ENCODE measurements at places on chromosomes 3 and 15.
A peak's percentile ranks its signal among the peaks of the same experiment; 100 is the strongest.

GRCh38 chr15:101294731-101295606 is at the start of gene SNRPA1:
TSS of gene SNRPA1 (minus strand) at chr15:101295248. CDS start at chr15:101295178, 70 bp downstream.
- peak; percentile 96 for DNase-seq

GRCh38 chr3:160919942-160920341 is 163.9 kb downstream of the PPM1L start:
- no peak for DNase-seq

DNA sequence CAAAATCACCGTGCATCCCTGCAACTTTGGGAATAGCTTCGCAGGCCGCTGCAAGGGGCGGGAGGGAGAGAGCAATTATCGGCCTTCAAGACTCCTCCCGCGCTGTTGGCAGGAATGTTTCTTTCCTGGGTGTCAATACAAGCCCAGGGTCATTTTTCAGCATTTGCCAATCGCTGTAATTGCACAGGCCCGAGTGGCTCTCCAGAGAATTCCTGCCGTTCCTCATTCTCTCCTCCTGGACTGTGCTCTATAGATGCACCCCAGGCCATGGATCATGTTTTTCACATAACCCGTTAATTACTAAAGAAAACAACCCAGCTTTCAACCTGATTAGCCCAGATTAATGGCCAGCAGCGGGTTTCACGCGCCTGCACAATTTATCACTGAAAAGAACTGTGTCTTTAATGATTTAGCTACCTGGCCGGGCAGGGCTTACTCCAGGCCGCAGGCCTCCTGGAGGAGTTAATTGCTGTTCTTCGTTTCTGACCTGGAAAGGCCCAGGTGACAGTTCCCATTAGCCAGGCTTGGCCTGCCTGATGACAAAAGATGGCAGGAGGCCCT is 144.3 kb downstream of the OPA1 start:
- no peak for DNase-seq

GRCh38 chr3:120072867-120073525 is 21.3 kb downstream of the GSK3B start:
- no peak for DNase-seq

DNA sequence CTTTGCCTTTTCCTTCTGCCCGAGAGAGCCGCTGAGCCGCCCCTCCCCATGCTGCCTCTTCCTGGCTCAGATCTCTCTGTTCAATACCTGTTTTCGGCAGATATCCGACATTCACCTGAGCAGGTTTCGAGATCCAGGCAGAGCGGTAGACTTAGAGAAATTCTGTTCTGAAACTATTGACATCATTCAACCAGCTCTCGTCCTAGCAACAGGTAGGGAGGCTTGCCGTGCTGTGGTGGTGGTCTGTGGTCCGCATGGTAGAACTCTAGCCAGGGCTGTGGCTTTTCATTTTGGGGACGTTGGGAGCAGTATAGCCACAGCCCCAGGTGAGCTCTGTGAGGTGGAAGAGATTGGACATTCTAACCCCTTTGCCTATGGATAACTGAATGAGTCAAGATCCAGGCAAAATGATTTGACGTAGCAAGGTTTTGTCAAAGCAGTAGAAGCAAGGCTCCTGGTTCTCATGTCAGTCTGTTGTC is 810 bp downstream of the TMEM62 start:
- no peak for DNase-seq

- no peak for DNase-seq
Measured at GRCh38 chr3:111143-112069, 85.2 kb upstream of the CHL1 start.

DNA sequence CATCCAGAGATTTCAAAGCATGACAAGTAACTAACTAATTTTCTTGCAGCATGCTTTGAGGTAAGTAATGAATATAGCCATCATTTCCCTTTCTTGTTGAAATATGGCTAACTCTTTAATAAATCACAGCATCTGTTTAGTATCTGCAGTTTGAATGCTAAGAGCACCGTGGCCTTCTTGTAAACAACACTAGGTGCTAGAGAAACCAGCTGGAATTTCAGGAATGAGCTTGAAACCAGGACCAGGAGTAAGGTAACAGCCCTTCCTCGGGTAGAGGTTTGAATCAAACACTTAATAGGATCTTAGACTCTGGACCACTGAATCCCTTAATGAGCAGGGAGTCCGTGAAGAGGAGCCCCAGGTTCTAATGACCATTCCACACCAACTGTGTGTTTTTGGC is 13.6 kb downstream of the CALML4 start:
- DNase-seq: no peak

DNA sequence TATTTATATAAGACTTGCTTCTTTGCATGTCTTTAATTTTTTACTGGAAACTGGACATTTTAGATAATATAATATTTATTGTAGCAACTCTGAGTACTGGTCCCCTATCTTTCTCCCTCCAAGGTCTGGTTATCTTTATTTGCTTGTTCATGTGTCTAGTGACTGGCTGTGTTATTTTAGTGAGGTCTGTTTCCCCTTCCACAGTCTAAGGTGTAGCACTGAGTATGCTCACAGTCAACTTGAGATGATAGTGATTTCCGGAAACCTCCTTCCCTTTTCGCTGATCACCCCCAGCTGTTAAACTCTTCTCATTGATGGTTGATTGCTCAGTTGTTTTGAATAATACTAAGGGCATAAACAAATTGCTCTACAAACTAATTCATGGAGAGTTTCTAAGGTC is 37.0 kb downstream of the PCNP start:
- no peak for DNase-seq

GRCh38 chr3:13524979-13525669 is 23.8 kb upstream of the FBLN2 start:
- DNase-seq: no peak

- no peak for DNase-seq
Measured at GRCh38 chr15:26697913-26698312, 75.0 kb downstream of the GABRB3 start.

DNA sequence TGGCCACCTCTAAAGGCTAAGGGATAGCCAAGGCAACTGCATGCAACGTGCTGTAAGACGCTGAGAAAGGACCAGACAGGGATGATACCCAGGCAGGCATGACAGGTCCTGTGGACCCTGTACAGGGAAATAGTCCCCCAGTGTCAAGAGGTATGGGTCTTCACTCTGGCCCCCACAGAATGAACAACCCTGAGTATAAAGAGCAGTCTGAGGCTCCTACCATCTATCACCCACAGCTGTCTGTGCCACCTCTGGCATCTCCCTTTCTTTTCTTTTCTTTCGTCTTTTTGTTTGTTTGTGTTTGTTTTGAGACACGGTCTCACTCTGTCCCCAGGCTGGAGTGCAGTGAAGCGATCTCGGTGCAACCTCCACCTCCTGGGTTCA is 18.7 kb downstream of the SLC25A20 start:
- DNase-seq: no peak

- DNase-seq: no peak
Measured at GRCh38 chr3:167872941-167873340, 137.4 kb downstream of the SERPINI1 start.

DNA sequence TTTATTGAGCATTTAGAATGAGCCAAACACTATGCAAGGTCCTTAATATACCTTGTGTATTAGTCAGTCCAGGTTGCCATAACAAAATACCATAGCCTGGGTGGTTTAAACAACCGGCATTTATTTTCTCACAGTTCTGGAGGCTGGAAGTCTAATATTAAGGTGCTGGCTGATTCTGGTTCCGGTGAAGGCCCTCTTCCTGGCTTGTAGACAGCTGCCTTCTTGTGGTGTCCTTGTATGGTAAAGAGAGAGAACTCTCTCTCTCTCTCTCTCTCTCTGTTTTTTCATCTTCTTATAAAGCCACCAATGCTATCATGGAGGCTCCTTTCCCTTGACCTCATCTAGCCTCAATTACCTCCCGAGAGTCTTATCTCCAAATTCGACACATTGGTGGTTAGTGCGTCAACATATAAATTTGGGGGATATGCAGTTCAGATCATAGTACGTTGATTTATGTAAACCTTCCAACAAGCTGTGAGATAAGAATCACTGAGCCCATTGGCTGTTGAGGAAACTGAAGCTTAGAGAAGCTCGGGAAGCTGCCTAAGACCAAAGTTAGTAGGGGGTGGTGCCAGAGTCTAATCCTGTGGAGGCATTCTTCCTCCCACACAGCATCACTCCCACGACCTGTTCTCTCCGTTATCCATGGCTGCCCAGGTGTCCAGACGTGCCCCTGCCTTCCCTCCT is 298.0 kb upstream of the PROK2 start:
- DNase-seq: no peak

DNA sequence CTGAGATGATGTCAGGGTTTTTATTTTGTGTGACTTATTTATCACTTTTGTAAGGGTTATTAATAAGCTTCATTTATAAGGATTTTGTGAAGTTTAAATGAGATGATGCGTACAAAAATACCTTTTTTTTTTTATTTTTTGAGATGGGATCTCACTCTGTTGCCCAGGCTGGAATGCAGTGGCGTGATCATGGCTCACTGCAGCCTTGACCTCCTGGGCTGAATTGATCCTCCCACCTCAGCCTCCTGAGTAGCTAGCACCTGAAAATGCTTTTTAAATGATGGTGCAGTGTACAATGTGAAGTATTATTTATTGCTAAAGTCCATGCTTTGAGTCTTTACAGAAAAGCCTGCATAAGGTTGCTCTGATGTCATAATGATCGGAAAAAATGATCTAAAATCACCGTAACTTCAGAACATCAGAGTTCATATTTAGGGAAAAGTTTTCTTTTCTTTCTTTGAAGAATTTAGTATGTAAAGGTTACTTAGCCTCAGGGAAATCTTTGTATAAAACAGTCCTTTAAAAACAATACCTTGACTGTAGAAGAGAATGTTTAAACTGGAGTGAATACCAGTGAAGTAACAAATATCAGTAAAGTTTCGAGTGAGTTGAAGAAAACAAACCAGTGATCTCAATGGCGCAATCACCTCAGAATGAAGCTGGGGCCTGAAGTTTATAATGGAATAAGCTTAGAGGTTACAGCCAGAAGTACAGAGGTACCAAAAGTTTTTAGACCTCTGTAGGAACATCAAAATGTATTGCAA is 29.7 kb downstream of the TCF12 start:
- DNase-seq: no peak

DNA sequence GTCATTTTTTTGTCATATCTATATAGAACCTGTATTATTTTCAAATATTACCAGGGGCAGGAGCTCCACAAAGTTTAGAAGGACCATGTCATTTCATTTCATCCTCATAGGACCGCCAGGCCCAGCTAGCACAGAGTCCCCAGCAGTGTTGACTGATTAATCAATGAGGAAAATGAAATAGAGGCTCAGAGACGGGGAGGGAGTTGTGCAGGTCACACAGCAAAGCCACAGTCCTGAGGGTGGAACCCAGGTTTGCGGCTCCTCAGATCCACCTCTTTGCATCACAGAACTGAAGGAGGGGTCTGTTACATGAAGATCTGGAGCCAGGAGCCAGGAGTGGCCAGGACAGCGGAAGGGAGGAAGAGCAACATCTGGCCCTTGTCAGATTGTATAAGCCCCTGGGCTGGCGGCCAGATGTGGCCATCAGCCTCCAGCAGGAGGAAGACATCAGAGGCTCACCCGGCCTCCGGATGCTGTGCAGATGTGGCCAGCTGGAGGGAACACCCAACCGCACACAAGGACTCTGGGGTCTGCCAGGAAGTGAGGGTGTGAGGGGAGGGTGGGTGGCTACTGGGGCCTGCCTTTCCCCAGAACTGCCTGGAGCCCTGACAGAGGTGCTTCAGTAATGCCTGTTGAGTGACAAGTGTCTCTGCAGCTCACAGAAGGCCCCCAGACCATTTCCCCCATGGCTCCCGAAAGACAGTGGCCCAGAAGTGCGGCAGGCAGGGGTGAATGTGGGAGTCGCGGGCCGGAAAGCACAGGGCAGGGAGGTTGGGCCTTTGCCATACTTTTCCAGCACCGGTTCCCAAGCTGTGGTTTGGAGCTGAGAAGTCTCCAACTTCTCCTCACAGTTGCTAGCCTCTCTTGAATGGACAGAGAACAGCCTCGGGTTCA is 21.3 kb downstream of the EFCC1 start:
- DNase-seq: no peak

GRCh38 chr15:55552926-55553325 is 35.2 kb downstream of the PYGO1 start:
- DNase-seq: no peak
